ENCODE measurements at places on chromosomes 1 and 21.

DNA sequence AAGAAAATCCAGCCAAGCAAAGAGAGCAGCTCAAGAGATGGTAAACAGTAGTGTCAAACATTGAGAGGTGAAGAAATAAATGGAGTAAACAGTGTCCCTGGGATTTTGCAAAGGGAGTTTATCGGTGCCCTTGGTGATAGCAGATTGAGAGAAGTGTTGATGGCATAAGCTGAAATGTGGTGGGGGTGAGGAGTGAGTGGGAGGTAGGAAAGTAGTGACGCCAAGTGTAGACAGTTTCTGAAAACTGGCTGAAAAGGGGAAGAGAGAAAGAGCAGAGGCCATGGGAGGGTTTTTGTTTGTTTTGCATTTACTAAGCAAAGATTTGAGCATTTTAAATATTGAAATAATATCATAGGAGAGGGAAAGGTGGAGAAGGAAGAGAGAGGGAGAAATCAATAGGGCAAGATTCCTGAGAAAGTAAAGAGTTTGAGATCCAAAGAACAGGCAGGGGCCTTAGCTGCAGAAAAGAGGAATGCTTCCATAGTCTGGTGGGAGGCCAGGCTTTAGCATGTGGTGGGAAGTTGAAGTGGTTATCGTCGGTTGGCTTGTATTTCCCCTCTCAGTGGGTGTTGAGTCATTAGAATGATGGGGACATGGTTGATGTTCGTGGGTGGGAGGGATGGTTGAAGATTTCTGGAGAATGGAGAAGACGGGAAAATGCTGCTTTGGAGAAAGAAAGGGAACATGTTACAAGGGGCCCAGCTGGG, 26.8 kb upstream of the RASAL2 start:
- no peak for DNase-seq

DNA sequence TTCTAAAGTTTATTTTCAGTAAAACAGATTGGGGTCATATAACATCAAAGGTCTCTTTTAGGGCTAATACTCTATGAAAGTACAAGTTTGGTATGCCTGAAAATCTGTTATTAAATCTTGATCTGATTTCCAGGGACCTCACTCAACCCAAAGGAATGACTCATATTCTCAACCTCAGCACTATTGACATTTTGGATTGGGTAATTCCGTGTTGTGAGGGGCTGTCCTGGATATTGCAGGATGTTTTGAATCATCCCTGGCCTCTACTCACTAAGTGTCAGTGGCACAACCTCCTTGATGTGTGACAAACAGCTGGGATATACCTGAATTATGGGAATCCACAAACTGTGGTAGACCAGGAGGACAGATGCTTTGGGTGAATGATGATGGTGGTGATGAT, 51.5 kb upstream of the CYP2J2 start:
- no peak for DNase-seq

GRCh38 chr1:61005614-61006580, 76.5 kb upstream of the NFIA start:
- no peak for DNase-seq

DNA sequence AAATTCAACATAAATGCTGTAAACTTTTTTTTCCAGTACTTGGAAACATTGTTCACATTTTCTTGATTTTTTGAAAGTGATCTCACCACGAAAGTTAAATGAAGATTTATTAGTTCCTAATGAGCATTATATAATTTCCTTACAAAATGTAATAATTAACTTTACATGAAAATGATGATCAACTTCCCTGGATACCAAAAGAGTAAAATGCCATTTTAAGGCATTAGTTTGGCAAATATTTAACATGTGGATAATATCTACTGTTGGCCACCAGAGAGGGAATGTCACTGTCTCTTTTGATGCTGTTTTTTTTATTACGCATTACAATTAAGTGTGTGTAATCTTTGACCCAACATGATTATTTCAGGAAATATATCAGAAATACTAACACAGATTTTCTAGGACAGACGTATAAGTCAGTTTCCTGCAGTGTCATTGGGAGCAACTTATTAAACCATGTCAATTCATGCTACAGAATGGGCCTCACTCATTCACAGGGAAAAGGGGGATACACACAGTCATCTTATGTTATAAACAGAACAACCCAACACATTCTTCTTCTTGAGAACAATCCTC, 903.9 kb upstream of the ADGRL2 start:
- DNase-seq = no peak

GRCh38 chr21:44816761-44817505, 929 bp downstream of the SUMO3 start:
- no peak for DNase-seq

DNA sequence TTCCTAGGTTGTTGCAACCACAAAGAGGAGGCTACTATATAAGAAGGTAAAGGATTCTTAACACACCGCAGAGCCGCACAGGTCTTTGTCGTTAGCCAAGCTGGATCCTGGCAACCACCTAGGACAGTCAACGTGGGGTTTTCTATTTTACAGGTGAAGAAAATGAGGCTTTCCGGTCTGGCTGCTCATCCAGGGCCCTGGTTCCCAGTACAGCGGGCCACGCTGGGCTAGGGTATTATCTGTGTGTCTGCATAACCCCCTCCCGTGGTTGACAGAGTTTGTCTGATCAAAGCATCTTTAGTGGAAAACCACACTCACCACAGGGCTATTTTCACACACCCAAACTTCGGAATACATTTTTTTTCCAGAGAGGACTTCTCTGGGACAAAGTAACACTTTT, 39.0 kb upstream of the PDE9A start:
- peak; percentile 20 for DNase-seq

DNA sequence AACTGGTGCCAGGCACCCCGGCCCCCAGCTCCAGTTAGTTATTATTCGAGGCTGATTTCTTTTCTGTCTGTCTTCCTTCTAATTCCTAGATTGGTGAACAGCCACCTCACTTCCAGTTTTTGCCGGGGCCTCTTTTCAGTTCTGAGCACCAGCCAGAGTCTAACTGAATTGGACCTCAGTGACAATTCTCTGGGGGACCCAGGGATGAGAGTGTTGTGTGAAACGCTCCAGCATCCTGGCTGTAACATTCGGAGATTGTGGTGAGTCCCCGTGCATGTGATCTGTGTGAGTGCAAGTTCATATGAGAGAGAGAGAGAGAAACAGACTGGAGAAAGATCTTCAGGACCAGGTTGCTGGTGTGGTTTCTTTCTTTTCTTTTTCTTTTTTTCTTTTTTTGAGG, 13.5 kb downstream of the NLRP3 start:
- DNase-seq = no peak

DNA sequence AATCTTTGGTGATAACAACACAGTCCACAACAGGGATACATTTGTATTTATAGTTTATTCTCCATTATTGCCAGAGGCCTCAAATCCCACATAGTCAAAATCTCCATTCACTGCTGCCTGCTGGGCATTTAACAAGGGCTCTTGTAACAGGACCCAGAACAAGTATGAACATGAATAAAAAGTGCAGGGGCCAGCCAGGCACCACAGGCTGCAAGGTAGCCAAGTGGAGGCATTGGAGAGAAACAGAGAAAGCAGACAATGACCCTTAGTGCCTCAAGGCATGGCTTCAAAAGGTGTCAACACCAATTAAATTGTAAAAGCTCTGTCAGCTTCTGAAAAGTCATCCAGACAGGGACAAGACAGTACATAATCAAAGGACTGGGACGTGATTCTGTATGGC, 116.8 kb downstream of the ATP6V1G3 start:
- DNase-seq = no peak

GRCh38 chr1:201636510-201636971, 97.6 kb downstream of the NAV1 start:
- no peak for DNase-seq

DNA sequence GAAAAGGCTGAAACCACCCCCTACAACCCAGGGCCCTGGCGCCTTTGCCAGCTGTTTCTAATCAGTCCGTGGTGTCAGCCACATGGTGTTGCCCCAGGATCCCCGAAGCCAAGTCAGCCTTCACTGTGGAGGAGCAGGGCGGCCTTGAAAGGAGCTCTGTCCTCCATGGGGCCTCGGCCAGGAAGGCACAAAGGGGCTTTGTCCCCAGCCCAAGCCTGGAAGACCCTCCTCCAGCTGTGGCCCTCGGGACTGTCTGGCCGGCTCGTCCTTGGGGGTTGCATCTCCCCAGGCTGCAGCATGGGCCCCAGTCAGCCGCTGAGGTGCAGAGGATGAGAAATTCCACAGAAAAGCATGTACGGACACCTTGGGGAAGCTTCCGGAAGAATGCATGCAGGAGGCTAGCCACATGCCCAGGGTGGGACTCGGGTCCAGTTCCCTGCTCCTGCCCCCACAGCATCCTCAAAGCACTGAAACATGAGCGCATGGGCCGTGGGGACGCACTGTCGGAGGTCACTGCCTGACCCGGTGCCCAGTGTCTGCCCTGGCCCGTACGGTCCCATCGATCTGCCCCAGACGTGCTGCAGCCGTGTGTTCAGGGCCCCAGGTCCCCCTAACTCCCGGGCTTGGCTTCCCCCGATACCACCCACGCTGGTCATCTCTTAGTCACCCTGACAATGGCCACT, 38.6 kb upstream of the POFUT2 start:
- DNase-seq = no peak

DNA sequence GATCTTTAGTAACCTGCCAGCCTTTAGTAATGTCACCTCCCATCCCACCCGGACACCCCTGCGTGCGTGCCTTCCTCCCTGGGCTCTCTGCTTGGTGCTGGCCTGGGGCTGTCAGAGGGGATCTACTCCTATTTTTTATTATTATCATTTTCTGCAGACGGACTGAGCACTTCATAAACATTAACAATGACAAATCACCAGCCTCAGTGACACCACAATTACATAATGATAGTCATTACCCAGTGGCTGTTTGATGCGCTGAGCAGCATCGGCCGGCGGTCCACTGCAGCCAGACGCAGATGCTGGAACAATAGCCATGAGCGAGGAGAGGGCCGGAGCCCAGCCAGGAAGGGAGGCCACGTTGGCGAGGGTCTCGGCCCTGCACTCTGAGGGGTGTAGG, 309.3 kb upstream of the AJAP1 start:
- DNase-seq = no peak

GRCh38 chr1:89298461-89298860, 25.8 kb upstream of the GBP5 start:
- DNase-seq = no peak

GRCh38 chr1:66401244-66401643, 132.7 kb upstream of the SGIP1 start:
- no peak for DNase-seq

DNA sequence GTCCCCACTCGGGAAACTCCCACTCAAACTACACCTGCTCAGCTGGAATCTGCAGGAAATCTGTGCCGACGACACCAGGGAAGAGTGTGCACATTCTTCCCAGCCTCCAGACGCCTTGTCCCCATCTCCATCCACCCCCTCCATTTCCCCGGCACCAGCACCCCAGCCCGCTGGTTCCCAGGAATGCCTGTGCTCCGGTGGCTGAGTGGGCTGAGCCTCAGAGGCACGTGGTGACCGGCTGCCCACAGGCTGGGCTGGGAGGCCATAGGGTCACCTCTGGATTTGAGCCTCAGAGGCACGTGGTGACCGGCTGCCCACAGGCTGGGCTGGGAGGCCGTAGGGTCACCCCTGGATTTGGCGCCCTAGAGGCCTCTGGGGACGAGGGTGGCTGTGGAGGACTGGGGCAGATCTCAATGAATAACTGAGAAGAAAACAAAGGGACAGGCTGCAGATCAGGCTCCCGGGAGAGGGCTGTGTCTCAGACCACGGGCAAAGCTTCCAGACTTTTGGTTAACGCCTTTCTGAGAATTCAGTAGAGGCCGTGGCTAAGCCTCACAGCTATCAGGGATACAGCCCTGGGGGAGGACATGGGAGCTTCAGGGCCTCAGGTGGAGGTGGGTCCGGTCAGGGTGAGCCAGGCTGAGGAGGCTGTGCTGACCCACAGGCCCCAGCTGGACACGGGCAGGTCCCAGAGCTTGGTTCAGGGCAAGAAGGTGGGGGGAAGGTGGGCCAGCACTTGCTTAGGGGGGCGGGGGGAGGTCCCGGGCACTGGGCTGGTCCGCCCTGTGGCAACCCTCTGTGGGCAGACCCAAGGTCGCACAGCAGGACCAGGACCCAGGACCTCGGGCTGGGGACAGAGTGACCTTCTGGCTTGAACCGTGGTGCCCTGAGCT, 17.3 kb upstream of the TTLL10 start:
- no peak for DNase-seq

DNA sequence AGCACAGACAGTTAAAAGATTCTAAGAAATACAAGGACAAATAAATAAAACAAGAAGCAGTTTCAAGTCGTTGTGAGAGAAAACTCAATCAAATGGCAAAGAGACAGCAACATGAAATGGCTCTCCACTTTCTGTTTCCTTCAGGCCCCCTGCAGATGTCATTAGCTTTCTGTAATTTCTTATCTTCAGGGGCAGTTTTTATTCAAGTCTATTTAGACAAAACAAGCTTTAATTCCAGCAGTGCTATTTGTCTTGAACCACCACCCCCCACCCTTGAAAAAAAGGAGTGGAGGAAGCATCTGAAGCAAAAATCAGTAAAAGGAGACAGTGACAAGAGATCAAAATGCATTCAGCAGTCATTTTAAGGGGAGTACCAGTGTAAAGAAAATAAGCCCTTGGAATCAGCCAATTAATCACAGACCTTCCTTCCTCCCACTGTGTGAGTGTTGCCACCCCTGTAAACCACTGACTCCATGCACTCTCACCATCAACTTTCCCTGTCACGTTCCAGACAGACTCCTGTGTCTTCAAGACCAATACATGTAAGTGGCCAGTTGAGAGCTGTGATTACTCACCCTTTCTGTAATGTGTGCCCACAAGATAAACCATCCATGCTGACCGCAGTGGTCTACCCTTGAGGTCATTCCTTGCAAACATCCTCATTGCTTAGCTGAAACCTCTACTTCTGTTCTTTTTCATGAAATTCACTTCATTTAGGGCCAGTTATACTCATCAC, 136.1 kb upstream of the HOOK1 start:
- no peak for DNase-seq

GRCh38 chr21:30146558-30147282, 19.9 kb downstream of the CLDN17 start:
- no peak for DNase-seq

DNA sequence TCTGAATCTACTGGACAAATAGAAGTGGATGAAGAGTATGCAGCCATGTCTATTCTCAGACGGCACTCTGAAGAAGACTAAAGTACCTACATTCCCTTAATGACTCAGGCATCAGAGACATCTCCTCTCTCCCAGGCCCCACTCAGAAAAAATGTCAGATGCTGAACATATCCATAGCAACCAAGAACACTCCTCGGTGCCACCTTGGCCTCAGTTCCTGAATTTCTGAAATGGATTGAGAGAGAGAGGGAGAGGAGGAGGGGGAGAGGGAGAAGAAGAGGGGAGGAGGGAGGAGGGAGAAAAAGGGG, 16.0 kb upstream of the OVAAL start:
- DNase-seq = no peak

DNA sequence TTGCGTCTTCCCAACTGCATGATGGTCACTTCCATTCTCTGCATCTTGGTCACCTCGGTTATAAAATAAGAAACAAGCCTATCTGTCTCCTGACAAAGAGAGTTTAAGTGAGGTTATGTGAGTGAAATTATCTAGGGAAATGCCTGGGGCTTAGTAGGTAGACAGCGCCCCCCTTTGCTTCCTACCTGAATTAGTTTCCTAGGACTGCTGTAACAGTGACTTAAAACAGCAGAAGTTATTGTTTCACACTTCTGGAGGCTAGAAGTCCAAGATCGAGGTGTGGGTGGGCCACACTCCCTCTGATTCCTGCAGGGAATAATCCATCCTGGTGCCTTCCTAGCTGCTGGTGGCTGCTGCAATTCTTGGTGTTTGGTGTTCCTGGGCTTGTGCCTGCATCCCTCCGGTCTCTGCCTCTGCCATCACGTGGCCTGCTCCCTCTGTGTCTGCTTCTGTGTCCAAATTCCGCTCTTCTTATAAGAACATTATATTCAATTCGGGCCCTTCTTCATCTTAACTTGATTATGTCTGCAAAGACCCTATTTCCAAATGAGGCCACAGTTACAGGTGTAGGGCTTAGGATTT, 92.6 kb downstream of the IGSF21 start:
- no peak for DNase-seq

- DNase-seq = no peak
Measured at GRCh38 chr1:59554011-59554663, 257.2 kb downstream of the FGGY start.

Measured in activated T-helper 1 cell treated with Interleukin-2 at 50 U/mL for 16 hours (primary cell).